Esophagus squamous epithelium (tissue), 5 donors: ENCODE measurements at places on chromosomes 2 and 18.

GRCh38 chr2:69292256-69292655, 94.8 kb downstream of the GFPT1 start:
- DNase-seq: no peak

GRCh38 chr2:61537277-61537949, 743 bp downstream of the XPO1 start:
- peak; percentile 17 for DNase-seq

DNA sequence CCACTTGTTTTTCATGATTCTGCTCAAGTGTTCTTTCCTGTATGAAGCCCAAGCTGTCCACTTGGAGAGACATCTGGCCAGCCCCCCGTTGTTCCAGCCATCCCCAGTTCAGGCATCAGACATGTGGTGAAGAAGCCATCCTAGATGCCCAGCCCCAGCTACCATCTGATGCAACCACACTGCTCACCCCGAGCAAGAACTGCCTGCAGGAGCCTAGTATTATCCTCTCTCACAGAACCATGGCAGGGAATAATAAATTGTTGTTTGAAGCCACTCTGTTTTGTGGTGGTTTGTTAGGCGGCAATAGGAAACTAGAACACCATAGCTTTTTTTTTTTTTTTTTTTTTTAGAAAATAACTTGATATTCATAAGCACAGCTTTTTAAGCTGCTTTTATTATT, 19.5 kb upstream of the DARS1 start:
- DNase-seq: no peak

GRCh38 chr18:76263046-76264005, 231.7 kb downstream of the ZNF516 start:
- DNase-seq: no peak

DNA sequence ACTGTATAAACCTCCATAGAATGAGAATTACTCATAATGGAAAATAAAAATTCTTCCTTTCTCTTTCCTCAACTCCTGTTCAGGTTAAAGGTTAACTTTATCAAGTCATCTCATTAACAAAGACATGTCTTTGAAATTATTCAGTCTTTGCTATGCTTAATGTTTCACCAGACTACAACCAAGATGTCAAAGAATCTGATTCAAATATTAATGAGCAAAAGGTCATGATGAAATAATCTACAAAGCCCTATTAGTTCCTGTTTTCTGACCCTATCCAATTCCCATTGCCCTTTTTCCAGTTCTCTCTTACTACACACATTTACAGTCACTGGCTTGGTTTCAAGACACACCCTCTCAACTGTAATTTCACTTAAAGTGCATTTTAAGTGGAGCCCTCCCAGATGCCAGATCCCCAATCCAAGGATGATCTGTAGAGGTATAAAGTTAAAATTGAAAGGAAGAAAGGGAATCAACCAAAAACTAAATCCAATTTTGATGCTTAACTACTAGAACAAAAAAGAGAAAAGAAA, 246.9 kb upstream of the CYP26B1 start:
- no peak for DNase-seq

GRCh38 chr2:43107679-43108078, 118.7 kb downstream of the ZFP36L2 start:
- DNase-seq: no peak

GRCh38 chr2:100924520-100925451, 77.3 kb upstream of the RPL31 start:
- no peak for DNase-seq

- no peak for DNase-seq
Measured at GRCh38 chr18:50594942-50595341, 35.1 kb downstream of the MAPK4 start.

DNA sequence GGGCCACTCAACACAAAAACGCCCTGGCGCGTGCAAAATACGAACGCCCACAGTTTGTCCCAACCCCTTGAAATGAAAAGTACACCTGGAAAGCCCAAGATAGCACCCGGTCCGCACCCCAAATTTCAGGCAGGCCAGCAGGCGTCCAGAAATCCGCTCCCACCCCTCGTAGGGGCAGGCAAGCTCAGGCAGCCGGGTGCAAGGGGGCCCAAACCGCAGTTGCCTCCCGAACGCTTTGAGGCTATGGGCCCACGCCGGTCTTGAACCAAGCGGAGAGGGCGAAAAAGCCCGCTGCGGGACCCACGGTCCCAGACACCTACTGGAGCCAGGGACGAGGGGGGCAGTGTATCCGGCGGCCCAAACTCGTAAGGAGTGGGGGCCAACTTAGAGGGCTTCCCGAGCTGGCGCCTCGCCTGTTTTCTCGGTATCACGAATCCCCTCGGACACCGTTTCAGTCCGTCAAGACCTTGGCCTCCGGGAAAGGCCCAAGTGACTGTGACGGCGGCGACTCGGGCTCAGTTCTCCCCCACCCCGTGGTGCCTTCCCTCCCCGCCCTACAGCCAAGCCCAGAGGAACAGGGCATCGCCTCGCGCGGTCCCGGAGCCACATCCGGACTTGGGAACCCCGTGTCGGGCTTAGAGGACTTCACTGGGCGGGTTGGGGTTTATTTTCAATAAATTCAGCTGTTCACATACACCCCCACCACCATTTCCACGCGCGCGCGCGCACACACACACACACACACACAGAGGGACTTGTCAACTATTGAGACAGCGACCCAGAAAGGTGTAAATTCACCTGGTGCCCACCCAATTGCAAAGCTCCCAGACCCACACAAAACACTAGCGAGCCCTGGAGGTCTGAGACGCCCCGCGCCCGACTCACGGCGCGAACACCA, 6.2 kb upstream of the SATB2 start:
- DNase-seq: no peak

- DNase-seq: no peak
Measured at GRCh38 chr2:219089330-219089729, 28.6 kb upstream of the IHH start.

GRCh38 chr2:239724194-239724849, 300.8 kb downstream of the NDUFA10 start:
- no peak for DNase-seq

- no peak for DNase-seq
Measured at GRCh38 chr2:119862127-119862889, 102.6 kb downstream of the PTPN4 start.

- DNase-seq: no peak
Measured at GRCh38 chr2:167122389-167122788, 234.1 kb downstream of the XIRP2 start.

DNA sequence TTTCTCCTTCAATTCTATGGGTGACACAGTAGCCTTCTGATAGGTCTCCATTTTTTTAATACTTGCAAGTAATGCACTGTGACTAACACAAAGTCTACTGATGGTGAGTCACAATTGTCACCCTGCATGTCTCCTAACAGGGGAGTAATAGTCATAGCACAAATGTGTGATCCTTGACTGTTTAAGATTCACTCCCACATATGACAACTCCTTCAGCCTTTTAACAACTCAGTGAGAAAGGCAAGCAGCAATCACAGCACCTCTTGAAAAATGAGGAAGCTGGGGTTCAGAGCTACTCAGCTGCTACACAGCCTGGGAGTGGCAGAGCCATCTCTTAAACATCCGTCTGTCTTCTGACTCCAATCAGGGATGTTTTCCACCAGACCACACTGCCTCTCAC, 63.8 kb downstream of the EHD3 start:
- DNase-seq: no peak

DNA sequence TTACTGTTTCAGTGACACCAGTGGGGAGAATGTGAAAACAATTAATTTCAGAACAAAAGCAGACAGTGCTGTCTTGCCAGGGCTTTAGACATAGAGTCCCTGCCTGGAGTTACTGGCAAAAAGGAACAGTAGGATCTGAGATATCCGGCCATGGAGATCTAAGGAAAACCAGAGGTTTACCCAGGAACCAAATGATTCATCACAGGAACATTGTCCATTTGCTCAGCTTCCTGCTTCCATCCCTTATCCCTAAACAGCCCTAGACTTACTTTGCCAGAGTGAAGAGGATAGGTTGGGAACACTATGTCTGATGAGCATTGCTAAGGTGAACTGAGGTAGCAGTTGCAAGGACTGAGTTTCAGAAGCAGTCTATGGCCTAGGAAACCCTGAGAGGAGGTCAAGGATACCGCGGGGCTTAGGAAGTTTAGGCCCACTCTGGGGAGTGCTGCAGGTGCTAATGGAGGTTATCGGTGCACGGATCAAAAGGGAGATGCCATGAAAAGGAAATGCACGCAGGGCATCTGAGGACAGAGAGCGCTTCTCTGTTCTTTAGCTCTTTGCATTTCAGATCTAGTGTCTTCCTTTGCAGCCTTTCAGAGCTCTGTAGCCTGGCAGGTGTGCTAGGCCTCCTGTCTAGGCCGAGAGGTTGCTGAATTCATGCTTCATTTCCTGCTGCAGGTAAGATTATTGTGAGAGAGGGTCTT, 223.9 kb downstream of the CDCA7 start:
- DNase-seq: no peak

DNA sequence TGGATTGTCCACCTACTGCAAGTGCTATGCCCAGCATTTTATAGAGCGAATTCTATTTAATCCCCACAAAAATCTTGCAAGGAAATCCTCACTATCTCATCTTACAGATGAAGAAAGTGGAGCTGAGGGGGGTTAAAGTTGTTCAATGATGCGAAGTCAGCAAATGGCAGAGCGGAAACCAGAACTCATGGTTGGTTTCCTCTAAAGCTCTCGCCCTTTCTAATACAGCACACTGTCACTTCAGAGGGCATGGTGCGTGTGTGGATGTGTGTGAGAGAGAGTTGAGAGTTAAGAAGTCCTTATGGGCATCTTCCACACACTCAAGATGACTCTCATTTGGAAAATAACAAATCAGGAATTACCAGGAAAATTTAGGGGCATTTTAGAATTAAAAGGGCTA, 78.4 kb downstream of the TGFA start:
- no peak for DNase-seq

GRCh38 chr2:6342273-6342920, 523.3 kb downstream of the CMPK2 start:
- no peak for DNase-seq

- no peak for DNase-seq
Measured at GRCh38 chr2:180707884-180708205, 272.6 kb upstream of the UBE2E3 start.

GRCh38 chr2:158890296-158890905, 78.0 kb upstream of the TANC1 start:
- no peak for DNase-seq

DNA sequence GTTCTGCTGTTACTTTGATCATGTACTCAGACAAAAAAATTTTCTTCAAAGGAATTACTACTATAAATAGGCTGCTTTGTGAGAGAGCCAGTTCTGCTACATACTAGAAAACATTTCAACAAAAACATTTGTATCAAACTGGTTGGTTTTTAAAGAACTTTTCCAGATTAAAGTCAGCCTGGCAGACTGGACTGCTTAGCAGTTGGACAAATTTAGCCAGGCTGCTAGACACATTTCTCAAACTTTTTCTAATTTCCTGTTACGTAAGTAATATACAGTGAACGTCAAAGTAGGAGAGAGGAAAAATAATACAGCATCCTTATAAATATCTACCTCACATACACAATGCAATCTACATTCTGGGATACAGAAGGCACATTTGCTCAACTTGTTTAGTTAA, 109.5 kb downstream of the SP3 start:
- no peak for DNase-seq

DNA sequence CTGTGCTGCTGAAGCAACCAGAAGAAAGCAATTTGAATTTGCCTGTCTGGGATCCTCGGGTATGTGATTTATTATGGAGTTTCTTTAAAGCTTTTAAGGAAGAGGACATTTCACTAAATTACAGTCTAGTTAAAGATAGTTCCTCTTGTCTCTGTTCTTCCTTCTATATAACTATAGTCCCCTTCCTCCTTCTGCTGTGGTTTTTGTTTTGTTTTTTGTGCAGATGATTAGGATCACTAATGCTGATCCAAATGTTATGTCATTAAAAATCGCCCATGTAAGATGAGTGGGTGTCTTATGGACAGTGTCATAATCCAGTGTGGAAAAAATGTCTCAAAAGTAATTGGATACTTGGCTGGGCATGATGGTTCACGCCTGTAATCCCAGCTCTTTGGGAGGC, 24.7 kb downstream of the PAPOLG start:
- no peak for DNase-seq

DNA sequence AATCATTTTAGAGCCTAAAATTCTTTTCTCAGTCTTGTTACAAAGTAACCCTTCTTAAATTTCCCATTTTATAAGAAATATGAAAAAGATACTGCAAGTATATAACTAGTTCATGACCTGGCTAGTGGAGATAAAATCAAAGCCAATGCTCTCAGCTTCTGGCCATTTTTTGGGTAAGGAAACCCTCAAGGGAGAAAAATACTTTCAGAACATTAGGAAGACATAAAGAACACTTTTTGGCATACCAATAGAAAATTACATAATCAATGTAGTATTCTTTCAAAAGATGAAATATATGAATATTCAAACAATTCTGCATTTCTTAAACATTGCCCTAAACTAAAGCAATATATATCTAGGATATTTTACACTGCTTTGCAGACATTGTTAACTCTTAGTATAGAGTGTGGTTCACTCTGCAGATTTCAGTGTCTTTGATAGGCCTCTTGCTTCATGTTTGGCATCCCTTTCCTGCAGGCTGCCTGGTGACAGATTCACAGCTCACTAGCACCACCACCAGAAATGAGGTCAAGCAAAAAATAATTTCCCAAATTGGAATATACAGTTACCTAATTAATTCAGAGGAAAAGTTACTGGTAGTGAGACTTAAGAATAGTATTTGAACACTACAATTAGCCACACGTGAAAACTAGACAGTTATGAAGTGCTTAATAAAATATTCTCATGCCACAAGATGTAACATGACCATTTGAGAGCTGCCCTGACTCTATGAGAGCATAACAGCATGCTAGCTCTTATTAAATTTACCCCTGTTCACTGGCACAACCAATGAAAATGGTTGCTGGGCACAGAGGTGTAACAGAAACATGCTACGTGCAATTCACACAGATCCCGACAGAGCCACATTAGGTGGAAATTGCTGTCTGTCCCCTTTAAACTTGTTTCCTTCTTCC, 36.0 kb downstream of the PAIP2B start:
- DNase-seq: no peak

DNA sequence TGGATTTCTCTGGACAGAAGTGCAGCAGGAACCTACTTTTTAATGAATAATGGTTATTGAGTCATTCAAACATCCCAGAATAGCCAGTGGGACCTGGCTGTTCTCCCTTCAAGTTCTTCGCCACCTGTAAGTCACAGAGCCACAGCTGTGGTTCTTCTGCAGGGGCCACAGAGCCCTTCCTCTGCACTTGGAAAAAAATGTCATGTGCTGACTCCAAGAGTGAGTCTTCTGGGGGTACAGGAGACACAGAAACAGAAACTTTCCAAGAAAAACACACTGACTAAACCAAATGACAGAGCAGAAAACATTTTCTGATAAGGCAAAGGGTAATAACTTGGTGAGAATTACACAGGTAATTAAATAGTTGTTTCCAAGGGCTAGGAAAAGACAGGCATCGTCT, 68.7 kb upstream of the FN1 start:
- no peak for DNase-seq

DNA sequence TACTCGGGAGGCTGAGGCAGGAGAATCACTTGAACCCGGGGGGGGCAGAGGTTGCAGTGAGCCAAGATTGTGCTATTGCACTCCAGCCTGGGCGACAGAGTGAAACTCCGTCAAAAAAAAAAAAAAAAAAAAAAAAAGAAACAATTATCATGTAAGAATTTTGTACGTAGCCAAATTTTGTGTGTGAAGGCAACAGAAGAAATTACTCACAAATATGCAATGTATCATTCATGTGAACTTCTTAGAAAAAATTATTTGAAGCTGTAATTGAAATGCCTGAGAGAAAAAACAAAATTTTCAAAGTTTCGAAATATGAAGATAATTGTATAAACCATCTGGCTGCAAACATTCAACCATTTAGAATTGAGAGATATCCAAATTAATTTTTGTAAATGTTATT, 204.8 kb upstream of the PARD3B start:
- DNase-seq: no peak
